GM12864 (cell line): ENCODE measurements at places on chromosomes 16 and 17.
A peak's percentile ranks its signal among the peaks of the same experiment; 100 is the strongest.

GRCh38 chr16:21275529-21275928 is 2.6 kb downstream of the CRYM start:
- DNase-seq, result no peak

- DNase-seq, result no peak
Observed at GRCh38 chr17:44623070-44623725, 33.1 kb upstream of the MEIOC start.

GRCh38 chr17:78904371-78904770 is 1.4 kb upstream of the CEP295NL start:
- no peak for DNase-seq

DNA sequence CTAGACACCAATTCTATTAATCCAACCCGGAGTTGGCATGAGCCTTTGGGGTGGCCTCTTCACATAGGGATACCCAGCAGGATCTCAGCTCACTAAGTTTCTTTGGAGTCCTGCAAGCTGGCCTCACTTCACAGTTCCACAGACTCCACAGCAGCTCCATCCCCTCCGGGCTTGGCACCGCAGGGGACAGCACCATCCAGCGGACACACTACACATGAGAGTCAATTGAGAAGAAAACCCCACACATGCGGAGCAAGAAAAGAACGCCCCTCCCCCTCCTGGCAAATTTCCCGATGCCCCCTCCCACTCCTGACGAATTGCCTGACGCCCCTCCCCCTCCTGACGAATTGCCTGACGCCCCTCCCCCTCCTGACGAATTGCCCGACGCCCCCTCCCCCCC is 31.1 kb downstream of the KLHDC4 start:
- no peak for DNase-seq

- no peak for DNase-seq
Observed at GRCh38 chr16:89104930-89105571, 11.4 kb downstream of the ACSF3 start.

- DNase-seq, result no peak
Observed at GRCh38 chr16:26149364-26150190, 457.8 kb downstream of the HS3ST4 start.

GRCh38 chr16:10154389-10154788 is 27.8 kb downstream of the GRIN2A start:
- DNase-seq, result no peak

GRCh38 chr16:65002265-65002664 is 119.6 kb downstream of the CDH11 start:
- no peak for DNase-seq

DNA sequence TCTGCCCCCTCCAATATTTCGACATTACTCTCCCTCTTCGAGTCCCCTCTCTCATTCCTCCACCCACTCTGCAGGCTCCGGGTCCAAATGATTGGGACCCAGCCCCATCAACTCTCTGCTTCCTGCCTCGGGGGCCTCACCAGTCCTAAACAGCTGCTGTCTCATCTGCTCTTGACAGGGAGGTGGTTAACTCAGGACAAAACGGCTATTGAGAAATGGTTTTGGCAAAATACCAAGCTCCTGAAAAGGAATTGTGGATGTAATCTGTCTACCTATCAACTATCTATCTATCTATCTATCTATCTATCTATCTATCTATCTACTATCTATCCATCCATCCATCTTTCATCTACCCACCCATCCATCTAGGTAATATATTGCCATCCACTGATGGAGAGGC is 2.2 kb downstream of the CD300H start:
- no peak for DNase-seq

DNA sequence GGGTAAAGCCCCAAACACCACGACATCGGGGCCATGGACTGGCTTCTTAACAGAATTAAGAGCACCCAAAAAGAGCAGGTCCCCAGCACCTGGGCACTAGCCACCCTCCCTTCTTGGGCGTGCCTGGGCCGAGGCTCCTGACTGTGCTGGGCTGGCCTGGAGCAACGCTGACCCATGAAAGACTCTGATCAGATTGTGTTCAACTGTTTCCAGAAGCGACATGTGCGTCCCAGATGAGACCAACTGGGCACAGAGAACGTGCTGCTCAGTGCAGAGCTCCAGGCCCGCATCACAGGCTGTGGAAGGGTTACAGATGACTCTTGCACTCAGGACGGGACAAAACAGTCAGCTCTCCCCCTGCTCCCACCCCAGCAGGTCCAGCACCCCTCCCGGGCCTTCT is 100.7 kb downstream of the KCNJ12 start:
- no peak for DNase-seq

GRCh38 chr17:74754832-74755231 is 6.4 kb downstream of the NHERF1 start:
- no peak for DNase-seq

GRCh38 chr17:40017422-40018080 is 2.3 kb downstream of the CSF3 start:
- DNase-seq, result no peak

- no peak for DNase-seq
Observed at GRCh38 chr17:81821603-81822311, 11.3 kb downstream of the MCRIP1 start.

GRCh38 chr17:65657251-65657828 is 95.9 kb upstream of the AXIN2 start:
- DNase-seq, result no peak

DNA sequence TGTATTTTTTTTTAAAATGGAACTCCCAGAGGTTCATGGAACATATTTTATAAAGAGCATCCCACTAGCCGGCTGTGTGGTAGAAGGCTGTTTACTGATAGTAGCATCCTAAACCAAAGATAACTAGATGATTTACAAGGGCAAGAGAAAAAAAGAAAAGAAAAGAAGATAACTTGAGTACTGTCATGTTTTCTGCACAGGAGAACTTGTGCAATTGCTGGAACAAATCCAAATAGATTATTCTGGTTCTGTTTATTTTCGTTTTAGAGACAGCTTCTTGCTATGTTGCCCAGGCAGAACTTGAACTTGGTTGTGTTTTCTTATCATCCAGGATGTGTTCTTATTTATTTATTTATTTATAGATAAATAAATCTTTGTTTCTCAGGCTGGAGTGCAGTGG is 20.9 kb upstream of the PPM1D start:
- DNase-seq, result no peak

- DNase-seq, result no peak
Observed at GRCh38 chr17:16044487-16044886, 44.9 kb downstream of the TTC19 start.

DNA sequence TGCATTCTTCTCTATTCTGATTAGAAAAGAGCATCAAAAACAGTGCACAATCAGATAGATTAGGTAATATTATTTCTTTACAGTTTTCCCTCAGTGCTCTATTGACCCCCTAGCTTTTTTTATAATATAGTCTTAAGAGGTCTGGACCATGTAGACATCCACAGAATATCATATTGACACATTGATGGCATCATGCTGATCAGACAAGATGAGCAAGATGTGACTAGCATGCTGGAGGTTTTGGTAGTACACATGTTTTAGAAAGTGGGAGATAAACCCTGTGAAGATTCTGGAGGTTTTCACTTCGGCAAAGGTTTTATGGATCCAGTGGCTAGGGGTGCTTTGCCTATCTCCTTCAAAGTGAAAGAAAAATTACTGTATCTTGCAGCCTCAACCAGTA is 2.8 kb upstream of the ABCA8 start:
- no peak for DNase-seq

- no peak for DNase-seq
Observed at GRCh38 chr17:57899822-57900221, 50.0 kb upstream of the MRPS23 start.

DNA sequence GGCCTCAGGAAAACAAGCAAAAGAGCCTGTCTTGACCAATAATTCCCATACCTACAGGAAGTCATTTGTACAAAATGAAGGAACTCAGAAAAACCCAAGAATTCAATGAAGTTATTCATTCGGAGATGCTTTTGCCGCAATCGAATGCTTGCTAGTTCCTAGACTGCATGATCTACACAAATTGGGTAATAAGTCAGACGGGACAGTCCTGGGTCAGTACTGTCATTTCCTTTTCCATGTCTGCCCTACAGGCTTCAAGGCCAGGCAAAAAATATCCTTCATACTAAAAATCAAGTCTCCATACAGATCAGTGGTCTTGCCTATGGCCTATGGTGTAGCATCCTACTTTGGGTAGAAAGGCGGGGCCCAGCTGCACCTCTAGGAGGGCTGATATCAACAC is 71.4 kb downstream of the CFDP1 start:
- DNase-seq, result no peak

GRCh38 chr16:88323041-88323440 is 59.7 kb upstream of the ZNF469 start:
- DNase-seq, result no peak

GRCh38 chr16:25905810-25906209 is 214.1 kb downstream of the HS3ST4 start:
- DNase-seq, result no peak

DNA sequence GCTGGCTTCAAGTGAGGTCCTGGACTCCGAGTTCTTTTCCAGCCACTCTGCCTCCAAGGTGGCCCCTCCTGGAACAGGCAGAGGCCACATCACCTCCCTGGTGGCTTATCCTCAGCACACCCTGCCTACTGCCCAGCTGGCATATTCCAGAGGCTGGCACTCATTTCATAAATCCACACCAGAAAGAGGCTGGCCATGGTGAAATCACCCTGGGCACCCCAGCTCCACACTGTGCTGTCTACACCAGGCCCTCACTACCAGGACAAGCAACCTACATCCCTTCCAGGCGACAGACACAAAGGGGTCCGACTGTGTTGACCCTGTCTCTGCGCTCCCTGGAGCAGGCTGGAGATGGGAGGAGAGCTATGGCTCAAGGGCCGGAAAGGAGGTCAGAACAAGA is 100.2 kb downstream of the C16orf78 start:
- DNase-seq, result no peak

- DNase-seq, result no peak
Observed at GRCh38 chr17:56929362-56929969, 15.6 kb upstream of the TRIM25 start.

DNA sequence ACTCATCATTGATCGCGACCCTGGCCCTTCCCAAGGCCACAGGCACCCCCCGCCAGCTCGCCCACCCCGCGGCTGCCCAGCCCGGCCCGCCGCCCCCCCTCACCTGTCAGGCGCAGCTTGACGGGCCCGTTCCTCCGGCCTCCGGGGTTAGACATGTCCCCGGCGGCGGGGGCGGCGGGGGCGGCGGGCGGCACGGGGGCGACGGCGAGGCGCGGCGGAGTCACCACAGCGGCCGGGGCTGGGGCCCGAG is 456 bp downstream of the SMURF2 start:
- DNase-seq, result no peak

GRCh38 chr16:46974352-46974751 is 878 bp upstream of the DNAJA2 start:
- peak; percentile 64 for DNase-seq

DNA sequence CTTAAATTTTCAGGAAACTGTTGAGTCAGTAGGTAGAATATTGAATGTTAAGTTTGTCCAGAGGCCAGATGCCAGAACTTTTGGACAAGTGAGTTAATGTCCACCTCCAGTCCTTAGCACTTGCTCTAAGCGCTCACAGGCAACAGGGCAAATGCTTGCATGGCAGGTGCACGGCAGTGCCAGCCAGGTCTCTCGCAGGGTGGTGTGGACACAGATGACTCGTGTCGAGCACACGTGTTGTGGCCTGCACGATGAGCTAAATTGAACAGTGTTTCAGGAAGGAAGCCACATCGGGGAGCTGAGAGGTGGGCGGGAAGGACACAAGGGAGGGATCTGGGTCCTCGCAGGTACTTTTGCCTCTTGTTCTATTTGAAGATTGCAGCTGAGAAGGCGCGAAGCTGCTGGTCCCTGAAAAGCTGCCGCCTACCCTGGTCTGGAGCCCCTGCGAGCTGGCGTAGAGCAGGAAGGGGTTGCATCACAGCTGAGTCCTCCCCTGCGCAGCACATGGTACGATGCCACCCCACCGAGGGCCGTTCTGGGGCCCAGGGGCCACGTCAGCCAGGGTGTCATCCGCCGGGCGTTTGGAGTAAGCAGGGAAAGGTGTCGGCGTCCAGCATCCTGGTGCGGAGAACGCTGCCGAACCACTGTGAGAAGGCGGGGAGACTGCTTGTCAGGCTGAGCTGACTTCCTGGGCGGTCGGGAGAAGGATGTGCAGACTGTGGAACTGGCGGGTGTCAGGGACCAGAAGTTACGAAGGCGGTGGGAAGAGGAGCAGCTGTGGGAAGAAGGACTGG is 6.3 kb downstream of the RAB40C start:
- DNase-seq, result no peak

DNA sequence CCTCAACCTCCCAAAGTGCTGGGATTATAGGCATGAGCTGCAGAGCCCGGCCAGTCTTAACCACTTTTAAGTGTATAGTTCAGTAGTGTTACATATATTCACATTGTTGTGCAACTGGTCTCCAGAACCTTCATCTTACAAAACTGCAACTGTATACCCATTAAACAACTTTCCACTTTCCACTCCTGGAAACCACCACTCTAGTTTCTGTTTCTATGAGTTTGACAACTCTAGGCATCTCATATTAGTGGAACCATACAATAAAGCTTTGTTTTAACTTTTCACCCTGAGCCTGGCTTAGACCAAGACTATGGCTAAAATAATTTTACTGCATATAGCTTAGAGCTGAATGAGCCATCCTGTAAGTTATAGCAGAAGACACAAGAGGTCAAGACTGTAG is 108.0 kb upstream of the GOT2 start:
- no peak for DNase-seq

DNA sequence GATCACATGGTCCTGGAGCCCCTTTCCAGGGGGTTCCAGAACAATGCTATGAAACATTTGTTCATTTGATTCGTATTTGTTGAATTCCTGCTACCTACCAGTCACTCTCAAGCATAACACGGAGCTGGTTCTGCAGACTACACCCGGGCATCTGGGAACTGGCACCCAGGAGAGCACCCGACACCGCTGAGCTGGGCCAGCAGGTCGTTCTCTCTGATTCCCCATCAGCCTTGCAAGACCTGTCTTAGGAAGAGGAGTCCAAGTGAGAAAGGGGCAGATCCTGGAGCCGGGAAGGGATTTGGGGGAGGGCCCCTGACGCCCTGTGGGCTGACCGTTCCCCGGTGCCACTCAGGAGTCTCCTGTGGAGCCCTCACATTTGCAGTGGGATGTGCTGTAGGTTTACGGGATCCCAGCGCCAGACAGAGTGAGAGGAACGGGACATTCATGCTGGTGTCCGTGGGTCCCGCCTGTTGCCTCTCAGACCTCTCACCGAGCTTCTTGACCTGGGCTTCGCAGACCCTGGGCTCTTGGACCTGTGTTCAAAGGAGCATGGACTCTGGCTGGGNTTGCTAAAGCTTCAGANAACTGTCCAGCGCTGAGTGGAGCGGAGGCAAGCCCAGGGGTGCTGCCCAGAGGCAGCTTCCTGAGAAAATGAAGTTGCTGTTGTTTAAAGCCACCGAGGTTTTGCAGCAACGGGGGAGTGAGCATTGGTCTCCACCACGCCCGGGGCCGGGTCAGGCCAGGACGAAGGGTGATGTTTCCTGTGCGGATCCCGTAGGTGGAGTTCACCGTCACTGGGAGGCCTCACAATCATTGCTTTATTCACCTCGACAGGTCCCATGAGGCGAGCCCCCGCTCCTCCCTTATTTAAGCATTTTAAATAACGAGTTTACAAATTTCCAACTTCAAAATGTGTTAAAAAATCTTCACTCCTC is 49.2 kb downstream of the METRNL start:
- no peak for DNase-seq

GRCh38 chr17:48641541-48642058 is 15.4 kb upstream of the HOXB9 start:
- DNase-seq, result no peak
